ENCODE measurements at places on chromosomes 5 and 9. TPM values are rescaled to one million over a fixed set of nuclear protein-coding genes. Genes with fewer than 3 reads are reported as not detected.

The SPINK13 gene
- total RNA-seq = not detected

The ADAMTS2 gene
- total RNA-seq = 1.7 TPM

The BAAT gene
- under 0.01 TPM for total RNA-seq

The AGXT2 gene
- total RNA-seq = not detected

The INSL4 gene
- total RNA-seq = not detected

The GPSM1 gene
- total RNA-seq = 49.7 TPM

The LRRC19 gene
- total RNA-seq = under 0.01 TPM

The TJP2 gene
- 5.9 TPM for total RNA-seq

The DMRTA1 gene
- 0.25 TPM for total RNA-seq

The EFNA5 gene
- 17.0 TPM for total RNA-seq

The CARD9 gene
- total RNA-seq = under 0.01 TPM

The MYMK gene
- not detected for total RNA-seq

The CDH6 gene
- 37.4 TPM for total RNA-seq

The NMUR2 gene
- not detected for total RNA-seq

The FAM81B gene
- 0.25 TPM for total RNA-seq

The ACOT12 gene
- 0.98 TPM for total RNA-seq

The CDX1 gene
- total RNA-seq = not detected

The CEL gene
- total RNA-seq = 0.49 TPM

The HMCN2 gene
- under 0.01 TPM for total RNA-seq

The TPPP gene
- 12.5 TPM for total RNA-seq

The CHMP5 gene
- total RNA-seq = 85.6 TPM

The SPINK4 gene
- not detected for total RNA-seq

The SLC6A7 gene
- 1.5 TPM for total RNA-seq

The CBY3 gene
- total RNA-seq = not detected

The PCDHGB7 gene
- total RNA-seq = 14.8 TPM

The STC2 gene
- total RNA-seq = 0.25 TPM

The ZBTB6 gene
- 59.7 TPM for total RNA-seq

The CAMK2A gene
- total RNA-seq = 6.6 TPM

The SLIT3 gene
- 3.0 TPM for total RNA-seq

The ANKRD34B gene
- 0.25 TPM for total RNA-seq

The ESM1 gene
- total RNA-seq = 0.49 TPM

The GABRA1 gene
- total RNA-seq = 19.4 TPM

The PCDHA10 gene
- 9.6 TPM for total RNA-seq

The SYK gene
- 1.2 TPM for total RNA-seq

The SMIM33 gene
- not detected for total RNA-seq

The MYOZ3 gene
- 3.9 TPM for total RNA-seq

The PCDHGA9 gene
- 12.8 TPM for total RNA-seq

The PLAC8L1 gene
- 0.25 TPM for total RNA-seq

The PLEKHG4B gene
- total RNA-seq = 4.7 TPM

The PCDHGA6 gene
- total RNA-seq = 9.6 TPM

The CMYA5 gene
- 0.74 TPM for total RNA-seq
